ENCODE measurements at places on chromosomes 3 and 15.

DNA sequence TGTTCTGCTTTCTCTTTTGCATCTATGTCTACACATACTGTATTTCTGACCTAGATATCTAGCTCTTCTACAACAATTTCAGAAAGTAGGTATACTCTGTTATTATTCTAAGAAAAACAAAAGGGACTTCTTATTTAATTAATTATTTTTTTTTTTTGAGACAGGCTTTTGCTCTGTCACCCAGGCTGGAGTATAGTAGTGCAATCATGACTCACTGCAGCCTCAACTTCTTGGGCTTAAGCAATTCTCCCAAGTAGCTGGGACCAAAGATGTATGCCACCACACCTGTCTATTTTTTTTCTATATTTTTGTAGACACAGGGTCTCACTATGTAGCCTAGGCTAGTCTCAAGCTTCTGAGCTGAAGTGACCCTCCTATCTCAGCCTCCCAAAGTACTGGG, 130.6 kb downstream of the MBNL1 start:
- DNase-seq, result peak; percentile 65

- DNase-seq, result no peak
Observed at GRCh38 chr15:77009646-77010311, 14.9 kb downstream of the PSTPIP1 start.

- DNase-seq, result no peak
Observed at GRCh38 chr3:108103040-108103751, 12.4 kb upstream of the CD47 start.

DNA sequence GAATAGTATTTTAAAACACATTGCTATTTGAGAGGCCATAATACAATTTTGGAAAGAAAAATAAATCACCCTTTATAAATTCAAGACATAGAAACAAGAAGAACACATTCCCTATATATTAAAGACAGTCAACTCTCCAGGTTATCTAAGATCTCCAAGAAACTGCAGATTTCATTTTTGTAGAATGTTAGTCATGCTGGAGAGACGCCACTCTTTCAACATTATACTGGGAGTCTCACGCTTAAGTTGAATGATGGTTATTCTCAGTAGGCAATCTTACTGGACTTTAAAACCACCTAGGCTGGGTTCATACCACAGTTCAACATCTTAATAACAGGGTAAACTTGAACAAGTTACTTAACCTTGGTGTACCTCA, 3.6 kb upstream of the CHRM5 start:
- no peak for DNase-seq

DNA sequence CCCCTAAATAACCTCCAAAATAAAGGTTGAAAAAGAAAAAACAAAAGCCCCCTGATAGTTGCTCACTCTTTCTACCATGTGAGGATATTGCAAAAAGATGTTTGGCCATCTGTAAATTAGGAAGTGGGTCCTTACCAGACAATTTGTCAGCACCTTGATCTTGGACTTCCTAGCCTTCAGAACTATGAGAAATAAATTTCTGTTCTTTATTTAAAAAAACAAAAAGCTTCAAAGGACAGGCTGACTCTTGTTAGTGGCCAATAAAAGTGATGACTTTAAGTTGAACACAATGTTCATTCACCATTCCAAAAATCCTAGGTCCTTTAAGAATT, 103.5 kb downstream of the CBLB start:
- DNase-seq, result no peak

DNA sequence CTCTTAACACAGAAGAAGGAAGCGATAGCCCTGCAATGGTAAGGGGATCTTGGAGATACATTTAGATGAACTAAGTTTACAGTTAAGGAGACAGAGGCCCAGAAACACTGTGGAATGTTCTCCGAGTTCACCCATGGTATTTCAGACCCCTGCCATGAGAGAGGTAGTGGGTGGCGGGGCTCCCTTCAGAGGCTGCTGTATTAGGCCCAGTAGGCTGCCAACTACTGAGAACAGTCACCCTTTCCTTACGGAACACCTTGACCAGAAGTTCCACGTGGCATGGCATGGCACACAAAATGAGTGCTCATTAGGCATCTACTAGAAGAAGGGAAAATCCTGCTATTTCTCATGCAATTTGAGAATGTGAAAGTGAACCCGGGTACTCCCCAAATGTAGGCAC, 195.4 kb downstream of the TNIK start:
- no peak for DNase-seq

DNA sequence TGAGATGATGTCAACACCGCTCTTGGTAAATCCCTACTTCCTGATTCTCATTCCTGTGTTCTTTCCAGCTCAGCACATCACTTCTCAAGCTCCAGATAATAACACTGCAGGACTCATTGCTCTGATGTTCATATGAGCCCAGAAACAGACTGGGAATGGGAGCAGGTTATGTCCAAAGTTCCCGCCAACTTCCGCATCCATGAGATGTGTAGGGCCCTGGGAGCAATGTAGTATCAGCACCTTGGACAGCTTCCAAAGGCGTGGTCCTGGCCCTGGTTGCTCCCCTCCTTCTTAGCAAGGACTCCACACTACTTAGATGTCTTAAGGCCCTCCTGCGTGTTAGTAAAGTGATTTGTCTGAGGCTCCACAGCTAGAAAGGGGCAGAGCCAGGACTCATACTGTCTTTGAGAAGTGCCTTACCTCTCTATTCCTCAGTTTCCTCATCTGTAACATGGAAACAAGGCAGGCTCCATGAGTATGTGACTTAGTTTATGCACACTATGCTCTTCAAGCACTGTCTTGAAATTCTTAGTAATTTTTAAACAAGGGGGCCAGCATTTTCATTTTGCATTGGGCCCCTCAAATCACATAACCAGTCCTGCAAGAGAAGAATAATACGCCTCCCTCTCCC, 27.9 kb upstream of the SLC6A1 start:
- peak; percentile 29 for DNase-seq

DNA sequence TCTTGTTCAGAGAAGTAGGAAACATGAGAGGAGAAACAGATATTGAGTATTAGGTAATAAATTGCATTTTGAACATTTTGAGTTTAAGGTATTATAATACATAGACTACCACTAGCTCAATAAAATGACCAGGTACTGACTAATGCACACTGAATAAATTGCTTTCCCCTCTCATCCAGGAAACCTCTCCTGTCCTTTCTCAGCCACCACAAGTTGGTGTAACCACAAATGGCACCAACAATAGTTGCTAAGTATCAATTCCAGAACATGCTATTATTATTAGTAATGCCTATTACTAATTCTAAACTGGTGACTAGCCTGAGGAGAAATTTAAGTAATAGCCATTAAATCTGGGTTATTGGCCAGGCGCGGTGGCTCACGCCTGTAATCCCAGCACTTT, 47.3 kb upstream of the XRN1 start:
- no peak for DNase-seq

Data from fibroblast of skin of right biceps (primary cell).